ENCODE measurements at places on chromosomes 6 and 20. TPM values are rescaled to one million over a fixed set of nuclear protein-coding genes. Genes with fewer than 3 reads are reported as not detected.

GRCh38 chr6:90406957-90407356 is 110.3 kb upstream of the BACH2 start:
- H3K27ac ChIP-seq: no peak overlapping the region
- H3K36me3 ChIP-seq: no peaks in the 10 kb centered on the region
- no peak overlapping the region for H3K4me3 ChIP-seq
- DNase-seq: peak; percentile 29
- peaks cover 2% of the 10 kb centered on the region for H3K27me3 ChIP-seq

- H3K4me1 ChIP-seq: peaks cover 9% of the 10 kb centered on the region
- no peaks in the 10 kb centered on the region for H3K27me3 ChIP-seq
Observed at GRCh38 chr20:34058831-34059230, 53.2 kb downstream of the EIF2S2 start.

DNA sequence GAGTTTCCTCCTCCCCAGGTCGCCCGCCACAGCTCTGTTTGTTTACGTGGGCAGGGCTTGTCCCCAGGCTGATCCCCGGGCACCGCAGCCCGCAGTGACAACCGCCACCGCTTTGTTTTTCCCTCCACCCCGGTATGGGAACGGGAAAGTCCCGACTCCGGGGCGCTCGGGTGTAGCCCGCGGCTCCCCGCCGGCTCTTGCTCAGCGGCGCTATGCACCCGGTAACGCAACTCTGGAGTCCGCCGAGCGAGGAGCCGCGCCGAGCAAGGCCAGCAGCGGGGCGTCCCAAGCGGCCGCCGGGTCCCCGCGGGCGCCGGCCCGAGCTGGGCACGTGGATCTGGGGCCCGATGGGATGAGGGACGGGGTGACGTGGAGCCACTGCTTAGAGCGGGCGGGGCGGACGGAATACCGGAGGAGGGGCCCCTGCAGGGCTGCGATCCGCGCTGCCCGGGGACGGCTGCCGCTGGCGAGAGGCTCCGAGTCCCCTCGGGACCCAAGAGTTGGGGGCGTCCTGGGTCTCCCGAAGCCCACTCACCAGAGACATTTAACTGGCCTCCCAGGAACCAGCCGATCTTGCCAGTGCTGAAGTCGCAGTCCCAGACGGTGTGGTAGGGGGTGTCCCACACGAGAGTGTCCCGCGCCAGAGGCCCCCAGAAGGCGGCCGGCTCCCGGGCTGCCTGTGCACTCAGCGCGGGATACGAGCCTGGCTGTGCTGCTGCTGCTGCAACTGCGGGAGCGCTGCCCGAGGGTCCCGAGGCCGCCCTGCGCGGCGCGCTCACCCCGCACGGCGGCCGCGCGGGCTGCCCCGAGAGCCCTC is 497 bp downstream of the ACSS1 start:
- peak overlapping the region; percentile 55 for H3K4me3 ChIP-seq
- H3K27ac ChIP-seq: no peak overlapping the region
- peaks cover 44% of the 10 kb centered on the region for H3K27me3 ChIP-seq
- peak; percentile 19 for DNase-seq
- H3K4me1 ChIP-seq: peaks cover 10% of the 10 kb centered on the region

DNA sequence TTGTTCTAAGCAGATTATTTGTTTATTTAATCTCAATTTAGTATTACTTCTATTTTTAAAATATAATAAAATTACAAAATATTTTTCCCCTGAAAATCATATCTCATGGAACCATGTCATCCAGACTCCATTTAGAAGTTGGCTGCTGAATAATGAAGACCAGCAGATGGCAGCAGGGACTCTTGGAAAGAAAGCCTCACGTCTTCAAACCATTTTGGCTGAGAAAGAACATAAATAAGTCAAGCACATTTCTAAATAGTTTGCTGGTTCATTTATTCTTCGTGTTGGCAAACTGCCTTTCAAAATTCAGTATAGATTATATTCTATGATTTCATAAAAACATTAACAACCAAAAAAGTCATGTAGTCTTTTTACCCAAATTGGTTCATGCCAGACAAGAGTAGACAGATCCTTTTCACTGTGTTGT is 71.7 kb downstream of the RCAN2 start:
- no peaks in the 10 kb centered on the region for H3K27me3 ChIP-seq
- H3K36me3 ChIP-seq: no peaks in the 10 kb centered on the region
- no peak overlapping the region for H3K27ac ChIP-seq
- DNase-seq: peak; percentile 67

GRCh38 chr6:169556758-169557548 is 144.9 kb downstream of the WDR27 start:
- peaks cover 2% of the 10 kb centered on the region for H3K4me1 ChIP-seq
- H3K4me3 ChIP-seq: no peak overlapping the region
- no peak for DNase-seq

DNA sequence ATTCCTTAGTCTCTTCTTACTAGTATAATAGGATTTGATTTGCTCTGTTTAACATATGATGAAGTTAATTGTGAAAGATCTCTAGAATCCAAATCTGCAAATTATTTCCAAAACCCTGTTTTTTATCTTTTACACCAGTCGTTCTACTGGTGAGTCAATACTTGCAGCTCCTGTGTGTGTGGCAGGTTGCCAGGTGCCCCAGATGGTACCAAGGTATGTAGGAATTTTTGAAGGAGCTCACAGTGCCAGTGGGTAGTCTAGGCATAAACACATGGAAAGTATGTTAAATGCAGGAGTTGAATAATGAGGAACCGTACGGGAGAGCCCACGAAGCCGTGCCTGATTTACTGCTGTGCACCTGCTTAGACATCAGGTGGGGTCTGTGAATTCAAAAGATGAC is 192.2 kb downstream of the FARS2 start:
- H3K36me3 ChIP-seq: no peaks in the 10 kb centered on the region
- no peak overlapping the region for H3K27ac ChIP-seq
- no peaks in the 10 kb centered on the region for H3K27me3 ChIP-seq
- no peak overlapping the region for H3K4me3 ChIP-seq

GRCh38 chr6:45532721-45533210 is 155.0 kb upstream of the SUPT3H start:
- H3K4me1 ChIP-seq: peaks cover 6% of the 10 kb centered on the region
- no peaks in the 10 kb centered on the region for H3K36me3 ChIP-seq
- 0 out of 2 replicates have a peak overlapping the region, but pooled peaks have one; percentile 7 for H3K27ac ChIP-seq
- peak; percentile 68 for DNase-seq
- peak overlapping the region; percentile 40 for H3K4me3 ChIP-seq

SRSF12 gene
- total RNA-seq: 0.36 TPM

ZNF391 gene
- total RNA-seq: 0.28 TPM

- H3K4me1 ChIP-seq: no peaks in the 10 kb centered on the region
- no peak for DNase-seq
- no peak within 1 kb of the TSS for H3K27ac ChIP-seq
- no peak within 1 kb of the TSS for H3K4me3 ChIP-seq
- H3K27me3 ChIP-seq: peaks cover 95% of the 10 kb centered on the region
Observed at GRCh38 chr6:41638002-41638934, at the start of gene MDFI. Gene MDFI (plus strand): TSS chr6:41638468. CDS start chr6:41638750, 282 bp downstream.

DNA sequence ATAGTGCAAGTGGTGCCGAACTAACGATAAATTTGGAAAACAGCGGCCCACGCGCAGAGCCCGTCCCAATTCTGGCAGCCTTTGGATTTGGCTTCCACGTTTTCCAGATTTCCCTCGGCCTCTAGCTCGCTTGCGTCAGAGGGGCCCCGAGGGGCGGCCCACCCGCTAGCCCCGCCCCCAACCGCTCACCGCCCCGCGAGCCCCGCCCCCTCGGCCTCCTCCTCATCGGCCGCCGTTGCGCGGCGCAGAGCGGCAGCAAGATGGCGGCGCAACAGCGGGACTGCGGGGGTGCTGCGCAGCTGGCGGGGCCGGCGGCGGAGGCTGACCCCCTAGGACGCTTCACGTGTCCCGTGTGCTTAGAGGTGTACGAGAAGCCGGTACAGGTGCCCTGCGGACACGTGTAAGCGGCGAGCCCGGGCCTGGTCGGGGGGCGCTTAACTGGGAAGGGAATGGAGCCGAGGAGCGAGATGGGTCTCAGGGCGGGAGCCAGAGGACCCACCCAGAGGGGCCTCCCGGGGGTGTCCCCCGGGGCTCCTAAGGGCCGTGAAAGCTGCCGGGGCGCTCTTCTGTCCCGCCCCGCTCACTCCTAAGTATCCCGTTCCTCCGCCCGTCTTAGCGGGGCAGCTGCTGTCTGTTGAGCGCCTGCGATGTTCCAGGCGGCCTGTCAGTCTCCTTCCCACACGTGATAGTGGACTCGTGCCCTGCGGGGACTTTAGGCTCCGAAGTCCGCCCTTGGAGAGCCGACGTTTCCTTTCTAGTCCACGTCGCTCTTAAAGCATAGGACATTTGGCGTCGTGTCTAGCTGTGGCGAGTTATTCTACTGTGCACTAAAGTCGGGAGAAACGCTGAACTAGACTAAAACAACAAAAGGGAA is at the start of gene RNF114:
RNF114 (plus strand) TSS at position 245 of the 874 bp plus-strand sequence; CDS start at position 261, 16 bp downstream.
- H3K36me3 ChIP-seq: peaks cover 5% of the 10 kb centered on the region
- H3K4me1 ChIP-seq: peaks cover 13% of the 10 kb centered on the region
- peak within 1 kb of the TSS; percentile 93 for H3K4me3 ChIP-seq
- peak; percentile 86 for DNase-seq

DNA sequence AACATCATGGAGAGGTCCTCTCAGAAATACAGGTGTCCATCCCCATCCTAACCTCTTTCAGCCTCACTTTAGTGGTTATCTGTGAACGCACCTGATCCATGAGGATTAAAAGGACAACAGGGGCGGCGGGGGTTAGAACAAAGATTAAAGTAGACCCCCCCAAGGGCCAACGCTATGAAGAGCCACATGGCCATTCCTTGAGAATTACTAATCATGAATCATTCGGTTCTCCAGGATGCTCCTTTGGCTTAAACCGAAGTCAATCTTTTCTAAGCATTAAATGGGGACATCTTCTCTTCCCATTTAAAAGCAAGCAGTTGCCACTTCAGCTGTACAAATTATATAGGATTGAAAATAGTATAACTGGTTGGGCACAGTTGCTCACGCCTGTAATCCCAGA is 212.4 kb downstream of the GMPR start:
- H3K4me1 ChIP-seq: peaks cover 20% of the 10 kb centered on the region
- H3K27me3 ChIP-seq: no peaks in the 10 kb centered on the region
- peak; percentile 82 for DNase-seq
- peak overlapping the region; percentile 64 for H3K27ac ChIP-seq

MAP7 gene
- total RNA-seq: 0.36 TPM

DNA sequence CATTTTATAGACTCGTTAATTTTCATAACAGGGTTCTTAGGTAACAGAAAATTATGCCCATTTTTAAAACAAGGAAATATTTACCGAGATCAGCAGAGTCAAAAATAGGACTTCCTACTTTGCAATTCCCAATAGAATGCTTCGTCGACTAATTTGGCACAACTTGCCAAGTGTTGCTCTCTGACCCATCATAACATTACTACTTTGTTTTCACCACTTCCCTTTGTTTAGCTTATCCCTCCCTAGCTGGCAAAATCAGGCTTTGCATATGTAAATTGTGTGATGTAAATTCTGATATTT is 914 bp upstream of the RANBP9 start:
- no peaks in the 10 kb centered on the region for H3K36me3 ChIP-seq
- H3K27me3 ChIP-seq: no peaks in the 10 kb centered on the region
- peak; percentile 21 for DNase-seq
- H3K4me1 ChIP-seq: peaks cover 3% of the 10 kb centered on the region

DNA sequence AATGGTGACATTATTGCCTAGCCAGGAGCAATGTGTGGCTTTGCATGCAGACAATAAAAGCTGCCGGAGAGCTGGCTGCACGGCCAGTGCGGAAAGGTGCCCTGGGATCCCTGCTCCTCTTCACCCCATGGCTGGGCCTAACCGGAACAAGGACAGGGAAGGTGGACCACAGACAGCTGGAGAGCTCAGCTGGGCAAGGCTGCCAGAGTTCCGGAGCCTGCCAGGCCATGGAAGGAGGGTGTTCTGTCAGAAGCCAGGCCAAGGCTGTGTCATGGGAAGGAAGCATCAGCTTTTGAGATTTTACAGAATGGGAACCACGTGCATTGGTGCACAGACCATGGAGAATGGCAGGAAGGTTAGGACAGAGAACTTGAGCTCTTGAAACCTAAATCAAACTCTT is 25.0 kb downstream of the MAP1LC3A start:
- peaks cover 4% of the 10 kb centered on the region for H3K36me3 ChIP-seq
- H3K4me1 ChIP-seq: peaks cover 17% of the 10 kb centered on the region
- DNase-seq: no peak
- H3K27me3 ChIP-seq: no peaks in the 10 kb centered on the region
- no peak overlapping the region for H3K27ac ChIP-seq

GRCh38 chr20:63265891-63266515 is 6.6 kb upstream of the ARFGAP1 start:
- no peaks in the 10 kb centered on the region for H3K36me3 ChIP-seq
- peak; percentile 43 for DNase-seq
- peaks cover 45% of the 10 kb centered on the region for H3K27me3 ChIP-seq
- no peak overlapping the region for H3K4me3 ChIP-seq

All from IMR-90 (cell line).